ENCODE measurements at places on chromosomes 7 and 10.

- no peak for DNase-seq
Measured at GRCh38 chr10:4234661-4235060, 449.7 kb upstream of the KLF6 start.

DNA sequence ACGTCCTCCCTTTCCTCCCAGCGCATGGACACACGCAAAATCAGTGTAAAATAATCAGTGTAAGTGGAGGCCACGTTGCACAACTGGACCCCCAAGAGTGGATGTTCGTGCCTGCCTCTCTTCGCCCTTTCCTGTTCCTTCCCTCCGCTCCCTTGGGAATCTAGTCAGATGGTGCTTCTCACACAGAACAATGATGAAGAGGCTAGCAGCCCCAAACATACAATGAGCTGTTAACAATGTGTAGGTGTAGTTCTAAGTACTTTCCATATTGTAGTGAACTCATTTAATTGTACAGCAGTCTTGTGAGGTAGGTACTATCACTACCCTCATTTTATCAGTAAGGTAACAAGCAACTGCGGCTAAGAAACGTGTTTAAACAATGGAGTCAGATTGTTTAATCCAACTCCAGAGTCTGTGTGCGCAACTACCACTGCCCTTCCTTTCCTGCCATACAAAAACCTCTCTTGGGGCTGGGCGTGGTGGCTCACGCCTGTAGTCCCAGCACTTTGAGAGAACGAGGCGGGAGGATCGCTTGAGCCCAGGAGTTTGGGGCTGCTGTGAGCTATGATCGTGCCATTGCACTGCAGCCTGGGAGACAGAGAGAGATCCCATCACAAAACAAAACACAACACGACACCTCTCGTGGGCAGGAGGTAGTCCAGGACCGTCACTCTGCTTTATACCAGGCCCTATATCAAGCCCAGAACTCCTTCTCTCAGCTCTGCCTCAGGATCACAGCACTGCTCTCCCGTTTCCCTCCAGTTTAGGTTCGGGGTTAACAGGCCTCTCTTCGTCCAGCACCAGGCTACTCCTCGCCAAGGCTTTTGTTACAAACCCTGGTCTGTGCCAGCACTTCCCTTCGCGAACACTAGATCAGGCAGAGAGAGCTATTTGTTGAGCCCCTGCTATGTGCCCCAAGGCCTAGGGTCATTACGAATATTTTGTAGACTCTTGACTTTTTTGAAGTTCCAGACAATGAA, 1.1 kb downstream of the FKBP9 start:
- DNase-seq = no peak

DNA sequence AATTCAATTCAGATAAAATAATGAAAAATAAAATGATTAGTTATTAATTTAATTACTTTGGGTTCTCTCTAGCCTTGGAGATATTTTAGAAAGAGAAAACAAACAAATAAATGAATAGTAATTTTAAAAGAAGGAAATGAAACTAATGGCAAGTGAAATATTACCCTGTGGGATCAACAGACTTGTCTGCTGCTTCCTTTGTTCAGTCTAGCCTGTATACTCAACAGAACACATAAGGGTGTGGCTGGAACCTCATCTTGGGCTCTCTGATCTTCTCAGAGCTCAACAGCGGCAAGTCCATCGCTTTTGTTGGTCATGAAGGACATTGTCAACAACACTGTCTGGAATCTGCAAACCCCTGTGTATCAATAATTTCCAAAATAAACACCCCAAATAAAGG, 904.9 kb downstream of the IPMK start:
- no peak for DNase-seq

DNA sequence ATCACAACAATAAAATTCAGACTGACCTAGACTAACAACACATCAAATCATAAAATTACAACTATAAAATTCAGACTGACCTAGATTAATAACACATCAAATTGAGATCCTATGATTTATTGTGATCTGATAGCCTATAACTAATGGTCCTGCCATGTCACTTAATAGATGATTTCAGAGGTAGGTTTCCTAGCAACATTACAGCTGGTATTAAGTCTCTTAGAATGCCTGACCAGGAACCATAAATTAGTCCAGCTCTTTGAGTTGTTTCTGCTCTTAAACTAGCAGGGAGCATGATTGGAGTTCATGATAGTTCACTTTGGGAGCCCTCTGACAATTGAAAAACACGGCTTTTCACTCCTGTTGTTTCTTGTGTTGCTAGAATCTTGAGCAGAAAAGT, 318.9 kb downstream of the BMPER start:
- no peak for DNase-seq

- DNase-seq = no peak
Measured at GRCh38 chr7:144384071-144384470, 19.4 kb downstream of the NOBOX start.

DNA sequence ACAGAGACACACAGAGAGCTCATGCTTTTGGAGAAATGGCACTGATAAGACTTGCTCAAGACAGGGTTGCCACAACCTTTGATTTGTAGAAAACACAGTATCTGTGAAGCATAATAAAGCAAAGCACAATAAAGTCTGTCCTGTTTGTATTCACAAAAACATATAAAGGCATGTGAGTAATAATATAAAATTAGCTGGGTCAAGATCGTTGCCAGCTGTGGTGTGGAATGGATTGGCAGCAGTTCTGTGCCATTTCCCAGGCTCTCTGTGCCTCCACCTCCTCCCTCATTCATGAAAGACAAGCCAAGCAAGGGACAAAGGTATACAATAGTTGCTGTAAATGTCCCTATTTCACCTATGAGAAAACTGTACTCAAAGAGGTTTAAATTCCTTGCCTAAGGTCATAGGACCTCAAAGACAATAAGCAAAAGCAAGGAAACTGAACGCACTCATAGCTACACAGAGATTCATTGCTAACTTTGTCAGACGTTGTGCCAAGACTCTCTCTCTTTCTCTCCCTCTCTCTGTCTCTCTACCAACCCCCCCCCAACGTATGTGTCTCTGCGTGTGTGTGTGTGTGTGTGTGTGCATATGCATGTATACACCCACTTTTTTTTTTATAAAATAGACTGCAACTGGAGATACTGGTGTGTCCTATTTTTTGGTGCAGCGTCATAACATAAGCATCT, 31.8 kb downstream of the CHST3 start:
- no peak for DNase-seq

GRCh38 chr10:133511408-133511807, 15.8 kb upstream of the CYP2E1 start:
- no peak for DNase-seq

DNA sequence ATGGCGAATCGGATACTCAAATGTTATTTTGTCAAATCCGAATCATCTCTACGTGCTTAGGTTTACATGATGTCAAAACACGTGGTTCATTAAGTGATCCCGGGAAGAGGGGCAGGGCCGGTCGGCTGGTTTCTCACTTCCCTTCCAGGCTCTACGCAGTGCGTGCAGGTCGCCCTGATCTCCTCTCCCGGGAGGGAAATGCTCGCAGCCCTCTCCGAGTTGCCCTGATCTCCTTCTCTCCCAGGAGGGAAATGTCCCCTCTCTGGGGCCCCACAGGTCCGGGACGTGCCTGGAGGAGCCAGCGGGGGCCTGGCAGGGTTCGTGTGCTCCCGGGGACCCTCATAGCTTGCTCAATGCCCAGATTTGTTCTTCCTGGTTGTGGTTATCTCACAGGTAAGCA, 202.7 kb downstream of the DNAJB6 start:
- no peak for DNase-seq

DNA sequence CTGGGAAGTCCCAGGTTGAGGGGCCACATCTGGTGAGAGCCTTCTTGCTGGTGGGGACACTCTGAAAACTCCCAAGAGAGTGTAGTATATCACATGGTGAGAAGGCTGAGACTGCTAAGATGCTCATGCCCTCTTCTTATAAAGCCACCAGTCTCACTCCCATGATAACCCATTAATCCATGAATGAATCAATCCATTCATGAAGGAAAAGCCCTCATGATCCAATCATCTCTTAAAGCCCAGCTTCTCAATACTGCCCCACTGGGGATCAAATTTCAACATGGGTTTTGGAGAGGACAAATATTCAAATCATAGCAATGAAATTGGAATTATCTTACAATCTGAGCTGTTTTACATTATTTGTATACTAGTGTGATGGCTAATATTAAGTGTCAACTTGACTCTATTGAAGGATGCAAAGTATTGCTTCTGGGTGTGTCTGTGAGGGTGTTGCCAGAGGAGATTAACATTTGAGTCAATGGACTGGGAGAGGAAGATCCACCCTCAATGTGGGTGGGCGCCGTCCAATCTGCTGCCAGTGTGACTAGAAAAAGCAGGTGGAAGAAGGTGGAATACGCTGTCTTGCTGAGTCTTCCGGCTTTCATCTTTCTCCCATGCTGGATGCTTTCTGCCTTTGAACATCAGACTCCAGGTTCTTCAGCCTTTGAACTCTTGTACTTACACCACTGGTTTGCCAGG, 14.3 kb upstream of the UBE2D1 start:
- no peak for DNase-seq

- no peak for DNase-seq
Measured at GRCh38 chr7:151251689-151252560, 3.4 kb upstream of the SMARCD3 start.

- DNase-seq = no peak
Measured at GRCh38 chr7:70553364-70553763, 578.6 kb upstream of the GALNT17 start.

DNA sequence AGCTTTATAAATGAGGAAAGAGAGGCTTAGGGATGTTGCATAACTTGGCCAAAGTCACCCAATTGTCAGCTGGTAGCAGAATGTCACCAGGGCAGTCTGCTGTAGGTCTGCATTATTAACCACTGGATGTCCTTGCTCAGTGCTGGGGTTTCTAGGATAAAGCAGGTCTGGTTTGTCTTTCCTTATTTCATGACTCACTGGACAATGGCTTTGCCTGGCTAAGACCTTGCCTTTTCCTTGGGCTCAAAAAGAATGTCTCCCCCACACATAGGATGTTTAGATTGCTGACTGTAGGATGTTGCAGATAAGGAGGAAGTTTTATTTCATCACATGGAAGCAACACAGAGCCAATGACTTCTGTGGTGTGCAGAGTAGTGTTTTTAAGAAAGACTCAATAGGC, 29.4 kb downstream of the WDFY4 start:
- no peak for DNase-seq

All from activated T-helper 1 cell treated with anti-CD3 and anti-CD28 coated beads, Interleukin-2, amount 50 U/mL, for 16 hours (primary cell).